ENCODE measurements at places on chromosomes 2 and 18.

GRCh38 chr2:179861416-179862067 lies at the start of gene ZNF385B:
Gene ZNF385B (minus strand): TSS chr2:179861612.
- peak; percentile 15 for DNase-seq

DNA sequence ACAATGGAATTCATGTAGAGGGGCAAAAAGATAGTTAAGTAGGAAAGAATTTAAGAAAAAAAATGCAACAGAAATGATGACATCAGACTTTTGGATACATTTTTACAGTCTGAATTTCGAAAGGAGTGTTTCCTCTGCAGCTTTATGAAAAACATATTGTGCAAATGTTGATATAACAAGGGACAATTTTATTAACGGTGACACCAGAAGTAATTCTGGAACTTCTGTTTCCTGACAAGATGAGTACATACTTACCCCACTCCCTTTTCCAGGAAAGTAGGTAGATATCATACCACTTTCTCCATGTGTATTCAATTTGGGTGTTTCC lies 369.6 kb downstream of the FBXO15 start:
- DNase-seq = no peak

DNA sequence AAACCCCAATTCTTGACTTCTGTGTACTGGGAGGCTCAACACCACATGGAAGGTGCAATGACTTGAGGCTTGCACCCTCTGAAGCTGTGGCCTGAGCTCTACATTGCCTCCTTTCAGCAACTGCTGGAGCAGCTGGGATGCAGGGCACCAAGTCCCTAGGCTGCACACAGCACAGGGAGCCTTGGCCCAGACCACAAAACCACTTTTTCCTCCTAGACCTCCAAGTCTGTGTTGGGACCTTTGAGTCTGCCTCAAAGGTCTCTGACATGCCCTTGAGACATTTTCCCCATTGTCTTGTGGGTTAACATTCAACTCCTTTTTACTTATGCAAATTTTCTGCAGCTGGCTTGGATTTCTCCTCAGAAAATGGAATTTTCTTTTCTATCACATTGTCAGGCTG lies 62.6 kb upstream of the KCNE4 start:
- DNase-seq = no peak

DNA sequence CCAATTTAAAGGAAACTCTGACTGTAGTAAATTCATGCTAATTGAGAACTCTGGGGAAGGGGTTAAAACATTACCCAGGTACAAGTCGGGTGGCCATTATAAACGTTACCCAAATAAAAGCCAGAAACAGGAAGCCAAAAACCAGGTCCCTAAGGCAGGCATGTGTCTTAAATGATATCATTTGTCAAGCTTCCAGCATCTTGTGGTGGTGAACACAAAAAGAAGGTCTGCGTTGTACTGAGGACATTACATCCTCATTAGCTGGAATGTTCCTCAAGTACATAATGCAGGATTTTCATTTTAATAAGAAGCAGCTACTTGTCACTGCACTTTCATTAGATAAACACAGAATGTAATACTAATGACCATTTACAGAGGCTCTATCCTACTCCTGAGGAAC lies 10.9 kb downstream of the PTGR3 start:
- DNase-seq = no peak

GRCh38 chr2:180905461-180905860 lies 74.9 kb upstream of the UBE2E3 start:
- peak; percentile 5 for DNase-seq

DNA sequence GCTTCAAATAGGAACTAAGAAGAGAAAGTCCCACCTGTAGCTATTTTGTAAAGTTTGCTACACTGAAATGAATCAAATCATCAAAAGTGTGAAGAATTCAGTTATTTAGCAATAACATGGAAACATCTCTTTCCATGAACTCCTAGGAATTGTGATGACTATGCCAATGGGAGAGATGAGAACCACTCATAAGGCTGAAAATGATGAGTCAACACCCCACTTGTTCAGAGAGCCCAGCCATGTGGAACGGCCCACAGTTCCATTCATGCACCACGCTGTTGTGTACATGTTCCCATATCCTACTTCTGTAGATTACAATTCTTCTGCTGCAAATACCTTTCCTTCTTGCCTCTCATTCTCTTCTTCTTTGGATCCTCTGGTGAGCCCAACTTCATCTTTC lies 645.5 kb upstream of the ID2 start:
- peak; percentile 16 for DNase-seq

GRCh38 chr2:36559221-36559942 lies 38.6 kb downstream of the FEZ2 start:
- DNase-seq = no peak

GRCh38 chr2:12636837-12637581 lies 79.7 kb upstream of the TRIB2 start:
- no peak for DNase-seq

DNA sequence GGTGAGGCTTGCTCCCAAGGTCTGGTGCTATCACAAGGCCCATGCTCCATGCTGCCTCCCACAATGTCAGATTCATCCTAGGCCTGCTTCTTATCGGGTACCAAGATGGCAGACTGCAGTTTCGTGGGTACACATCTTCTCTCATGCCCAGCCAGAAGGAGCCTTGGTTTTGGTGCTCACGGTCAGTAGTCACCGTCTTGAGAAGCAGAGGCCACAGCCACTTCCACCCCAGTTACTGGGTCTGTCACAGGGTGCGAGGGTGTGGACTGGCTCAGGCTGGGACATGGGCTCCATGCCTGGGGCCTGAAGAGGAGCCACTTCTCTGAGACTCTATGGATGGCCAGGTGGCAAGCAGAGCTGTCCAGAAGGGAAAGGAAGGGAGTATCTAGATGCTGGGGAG lies 178.8 kb upstream of the HS6ST1 start:
- DNase-seq = no peak

- no peak for DNase-seq
Measured at GRCh38 chr2:101696272-101697123, 1.0 kb upstream of the MAP4K4 start.

DNA sequence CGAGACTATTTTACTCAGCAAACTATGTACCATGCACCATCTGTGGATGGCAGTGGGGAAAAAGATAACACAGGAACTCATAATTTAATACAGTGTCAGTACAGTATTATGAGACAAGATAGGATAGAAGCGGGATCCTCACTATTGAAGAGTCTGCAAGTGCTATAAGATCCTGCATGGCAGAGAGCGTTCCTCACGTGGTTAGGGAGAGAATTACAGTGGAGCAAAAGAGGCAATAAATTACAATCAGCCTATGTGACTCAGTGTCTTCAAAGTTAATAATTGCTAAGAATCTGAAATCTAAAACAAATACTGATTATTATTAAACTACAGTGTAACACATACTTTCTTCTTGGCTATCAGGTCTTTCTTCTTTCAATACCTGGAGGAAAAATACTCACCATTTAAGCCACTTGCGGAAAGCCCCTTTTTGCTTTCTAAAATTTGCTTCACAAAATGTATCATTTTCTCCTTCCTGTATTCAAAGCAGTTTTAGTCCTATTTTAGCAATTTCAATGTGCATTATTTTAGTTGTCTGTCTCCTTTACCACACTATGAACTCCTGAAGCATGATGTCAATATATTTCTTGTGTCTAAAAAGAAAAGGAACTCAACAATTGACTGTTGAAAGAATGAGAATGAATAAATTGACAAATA lies 342.9 kb downstream of the SPAG16 start:
- no peak for DNase-seq

DNA sequence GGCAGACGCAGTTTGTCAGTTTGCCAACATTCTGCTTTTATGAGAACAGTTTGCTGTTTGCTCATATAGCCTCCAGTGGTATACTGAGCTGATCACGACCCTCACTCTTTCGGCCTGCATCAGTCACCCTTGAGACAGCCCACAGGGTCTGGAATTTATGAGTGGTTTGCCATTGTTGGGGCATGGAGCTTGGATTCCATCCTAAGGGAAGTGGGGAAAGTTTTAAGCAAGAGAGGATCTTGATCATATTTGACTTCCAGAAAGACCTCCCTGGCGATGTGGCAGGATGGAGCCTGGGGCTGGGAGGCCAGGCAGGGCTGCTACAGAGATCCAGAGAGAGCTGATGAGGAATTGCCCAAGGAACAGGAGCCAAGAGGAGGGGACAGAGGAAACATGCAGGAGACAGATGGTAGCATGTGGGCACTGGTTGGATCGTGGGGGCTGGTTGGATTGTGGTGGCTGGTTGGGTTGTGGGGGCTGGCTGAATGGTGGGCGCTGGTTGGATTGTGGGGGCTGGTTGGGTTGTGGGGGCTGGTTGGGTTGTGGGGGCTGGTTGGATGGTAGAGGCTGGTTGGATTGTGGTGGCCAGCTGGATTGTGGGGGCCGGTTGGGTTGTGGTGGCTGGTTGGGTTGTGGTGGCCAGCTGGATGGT lies 27.3 kb upstream of the GPR17 start:
- no peak for DNase-seq

DNA sequence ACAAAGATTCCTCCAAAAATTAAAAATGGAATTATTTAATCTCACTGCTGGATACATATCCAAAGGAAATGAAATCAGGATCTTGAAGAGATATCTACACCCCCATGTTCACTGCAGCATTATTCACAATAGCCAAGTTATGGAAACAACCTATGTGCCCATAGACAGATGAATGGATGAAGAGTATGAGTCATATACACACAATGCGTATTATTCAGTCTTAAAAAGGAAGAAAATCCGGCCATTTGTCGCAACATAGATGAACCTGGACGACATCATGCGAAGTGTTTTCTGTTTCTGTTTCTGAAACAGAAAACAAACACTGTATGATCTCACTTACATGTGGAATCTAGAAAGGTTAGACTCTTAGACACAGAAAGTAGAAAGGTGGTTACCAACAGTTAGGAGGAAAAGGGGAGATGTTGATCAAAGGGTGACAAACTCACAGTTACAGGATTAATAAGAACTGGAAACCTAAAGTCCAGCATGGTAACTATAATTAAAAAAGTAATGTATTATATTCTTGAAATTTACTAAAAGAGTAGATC lies 87.8 kb upstream of the ERBB4 start:
- DNase-seq = no peak

DNA sequence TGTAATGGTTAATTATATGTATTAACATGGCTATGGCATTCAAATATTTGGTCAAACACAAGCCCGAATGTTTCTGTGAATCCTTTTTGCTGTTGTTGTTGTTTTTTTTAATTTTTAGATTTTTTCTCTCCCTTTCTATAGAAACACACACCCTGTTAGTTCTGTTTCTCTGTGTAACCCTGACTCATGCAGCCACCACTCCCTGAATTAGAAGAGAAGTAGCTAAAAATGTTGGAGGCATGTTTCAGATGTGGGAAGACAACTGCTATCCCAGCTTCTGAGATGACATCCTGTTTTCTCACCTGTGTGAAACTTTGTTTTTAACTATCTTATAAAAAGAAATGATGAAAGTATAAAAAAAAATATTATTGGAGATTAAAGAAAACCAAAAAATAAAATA lies 219.6 kb upstream of the RGPD4 start:
- no peak for DNase-seq

DNA sequence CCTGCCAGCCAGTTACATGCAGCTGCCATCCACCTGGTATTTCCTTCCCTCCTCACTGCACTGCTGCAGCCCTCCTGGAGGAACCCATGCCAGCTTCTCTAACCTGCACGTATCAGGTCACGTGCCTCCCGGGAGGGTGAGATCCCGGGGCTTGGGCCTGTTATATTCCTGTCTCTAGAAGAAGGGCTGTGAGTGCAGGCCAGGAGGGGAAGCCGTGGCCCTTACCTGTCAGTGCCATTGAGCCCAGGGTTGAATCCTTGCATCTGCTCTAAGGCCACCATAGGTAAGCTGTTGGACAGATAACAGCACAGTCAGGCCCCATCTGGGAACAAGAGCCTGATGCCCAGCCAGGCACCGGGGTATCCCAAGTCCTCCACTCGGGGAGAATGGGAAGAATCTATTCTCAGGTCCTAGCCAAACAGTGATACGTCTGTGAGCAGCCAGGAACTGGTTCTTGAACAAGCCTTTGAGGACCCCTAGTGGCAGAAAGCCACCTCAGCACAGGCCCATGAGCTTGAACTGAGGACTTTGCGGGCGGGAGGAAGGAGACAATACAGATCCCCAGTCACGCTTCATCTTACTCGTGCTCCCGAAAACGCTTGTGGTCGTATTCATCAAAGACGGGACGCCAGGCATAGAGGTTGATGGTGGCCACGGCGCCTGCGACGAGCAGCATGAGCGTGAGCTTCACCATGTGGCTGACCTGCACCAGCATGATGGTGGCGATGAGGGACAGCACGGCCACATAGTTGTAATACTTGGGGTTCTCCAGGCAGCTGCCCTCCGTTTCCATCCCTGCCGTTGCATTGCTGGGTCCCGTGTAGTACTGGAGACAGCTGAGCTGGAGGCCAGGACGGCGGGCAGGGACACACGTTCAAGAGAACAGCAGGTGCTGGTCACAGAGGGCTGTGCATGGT lies 34.4 kb downstream of the CENPO start:
- peak; percentile 74 for DNase-seq

DNA sequence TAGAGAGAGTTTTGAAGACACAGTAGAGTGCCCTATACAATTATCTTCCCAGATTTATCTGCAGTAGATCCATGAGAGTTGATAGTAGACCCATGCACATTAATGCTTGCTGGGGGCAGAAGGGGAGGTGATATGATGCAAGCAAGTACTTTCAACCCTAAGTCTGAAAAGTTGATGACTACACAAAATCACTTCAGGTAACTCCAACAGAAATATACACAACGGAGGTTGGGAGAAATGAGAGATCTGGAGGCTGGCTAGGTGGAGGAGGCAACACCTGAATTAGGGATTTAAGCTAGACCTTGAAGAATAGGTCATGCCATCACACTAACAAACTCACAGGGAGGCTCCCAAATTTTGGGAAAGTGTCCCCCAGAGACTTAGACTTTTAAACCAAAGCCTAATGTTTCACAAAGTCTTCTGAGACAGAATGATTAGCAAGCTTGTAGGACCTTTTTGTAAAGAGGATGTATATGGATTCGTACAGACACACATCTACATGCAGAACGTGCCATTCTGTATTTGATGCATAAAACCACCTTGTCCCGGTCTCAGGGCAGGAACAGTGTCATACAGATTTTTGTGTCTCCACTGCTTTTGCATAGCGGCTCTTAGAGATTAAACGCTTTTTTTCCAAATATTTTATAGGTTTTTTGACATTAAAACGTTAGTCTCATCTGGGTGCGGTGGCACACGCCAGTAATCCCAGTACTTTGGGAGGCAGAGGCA lies 937 bp upstream of the STAMBP start:
- no peak for DNase-seq

DNA sequence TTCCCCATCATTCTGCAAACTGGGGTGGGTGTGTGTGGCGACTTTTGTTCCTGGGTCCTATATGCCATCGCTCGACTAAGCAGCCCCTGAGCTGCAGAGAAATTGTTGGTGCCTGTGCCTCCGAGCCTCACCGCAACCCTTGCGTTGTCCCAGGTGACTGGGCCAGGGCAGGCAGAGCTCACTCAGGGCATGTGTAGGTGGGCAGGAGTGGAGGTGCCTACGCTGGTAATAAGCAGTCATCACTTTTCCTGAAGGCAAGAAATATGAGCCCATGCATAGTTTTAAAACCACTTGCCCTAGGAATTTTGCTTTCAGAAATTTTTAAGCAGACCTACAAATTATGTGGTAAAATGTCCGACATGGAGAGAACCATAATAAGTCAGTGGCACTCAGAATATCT lies 197.8 kb downstream of the SMAD7 start:
- no peak for DNase-seq

GRCh38 chr2:97736608-97737330 lies 23.4 kb downstream of the ZAP70 start:
- no peak for DNase-seq
